ENCODE measurements at places on chromosomes 2 and 18. TPM values are rescaled to one million over a fixed set of nuclear protein-coding genes. Genes with fewer than 3 reads are reported as not detected.

CTDP1 gene
- 15.5 TPM for total RNA-seq

SH2D6 gene
- 0.62 TPM for total RNA-seq

CACNB4 gene
- 0.15 TPM for total RNA-seq

CXCR4 gene
- total RNA-seq, result 0.71 TPM

BOLL gene
- not detected for total RNA-seq

TUBB8B gene
- total RNA-seq, result not detected

PDE6D gene
- total RNA-seq, result 17.0 TPM

MLPH gene
- 318 TPM for total RNA-seq

TMEM127 gene
- 48.8 TPM for total RNA-seq
